Cardiac atrium fibroblast (primary cell): ENCODE measurements at places on chromosomes 13 and 19. TPM values are rescaled to one million over a fixed set of nuclear protein-coding genes. Genes with fewer than 3 reads are reported as not detected.

Gene CNFN
- not detected in 2 replicates for total RNA-seq

Gene ARHGAP45
- 4.9 and 8.1 TPM in 2 replicates for total RNA-seq

Gene SPC24
- total RNA-seq, result 5.0 and 13.5 TPM in 2 replicates

Gene KCNC3
- total RNA-seq, result 0.16 and 0.90 TPM in 2 replicates

Gene ICAM4
- total RNA-seq, result 0.49 and 0.90 TPM in 2 replicates

Gene KCTD15
- total RNA-seq, result 37.3 and 39.4 TPM in 2 replicates

Gene RDH8
- total RNA-seq, result not detected in 2 replicates

Gene FOSB
- 19.0 and 81.4 TPM in 2 replicates for total RNA-seq

Gene FFAR2
- not detected in 2 replicates for total RNA-seq

Gene VSIG10L
- total RNA-seq, result 0.18 and 0.49 TPM in 2 replicates

Gene ZSWIM9
- 0.97 and 1.8 TPM in 2 replicates for total RNA-seq

Gene MCEMP1
- total RNA-seq, result not detected in 2 replicates

Gene KIR2DL3
- total RNA-seq, result not detected in 2 replicates
